Activated CD8-positive, alpha-beta T cell treated with anti-CD3 and anti-CD28 coated beads for 36 hours (primary cell): ENCODE measurements at places on chromosomes 7 and 10. TPM values are rescaled to one million over a fixed set of nuclear protein-coding genes. Genes with fewer than 3 reads are reported as not detected.

STAG3 gene
- 15.8 TPM for total RNA-seq

TAS2R4 gene
- 0.43 TPM for total RNA-seq

GJD4 gene
- not detected for total RNA-seq

PSTK gene
- 4.8 TPM for total RNA-seq

FAM25G gene
- total RNA-seq = not detected

TEX47 gene
- total RNA-seq = not detected

EPHA1 gene
- 2.8 TPM for total RNA-seq

FRA10AC1 gene
- total RNA-seq = 15.8 TPM

PTF1A gene
- total RNA-seq = not detected

CLCN1 gene
- total RNA-seq = not detected

PHYHIPL gene
- total RNA-seq = not detected

PSD gene
- total RNA-seq = 10.4 TPM

KCNMA1 gene
- not detected for total RNA-seq

LRRC17 gene
- total RNA-seq = not detected

TMEM229A gene
- total RNA-seq = not detected

GPR146 gene
- 8.5 TPM for total RNA-seq

WDR86 gene
- total RNA-seq = 0.25 TPM

RET gene
- 0.47 TPM for total RNA-seq

SMARCD3 gene
- total RNA-seq = 8.2 TPM

GPR22 gene
- total RNA-seq = not detected

TSPAN13 gene
- 0.47 TPM for total RNA-seq

CREB5 gene
- total RNA-seq = 1.2 TPM

NEURL1 gene
- total RNA-seq = 1.7 TPM

NPY4R2 gene
- not detected for total RNA-seq

VWDE gene
- 1.7 TPM for total RNA-seq

TLX1 gene
- not detected for total RNA-seq

DLX6 gene
- not detected for total RNA-seq

BBS9 gene
- total RNA-seq = 7.7 TPM

PTPN20 gene
- total RNA-seq = 0.47 TPM

PGAM2 gene
- total RNA-seq = not detected

GRM3 gene
- total RNA-seq = not detected
